ENCODE measurements at places on chromosomes 3 and 15. TPM values are rescaled to one million over a fixed set of nuclear protein-coding genes. Genes with fewer than 3 reads are reported as not detected.

The CDHR4 gene
- polyA plus RNA-seq: not detected

The CSPG4 gene
- 88.2 TPM for polyA plus RNA-seq

The RFT1 gene
- polyA plus RNA-seq: 11.9 TPM

The HTR3E gene
- polyA plus RNA-seq: not detected

The ATP6V1A gene
- 19.6 TPM for polyA plus RNA-seq

The EFHB gene
- polyA plus RNA-seq: 1.1 TPM

The TIPIN gene
- polyA plus RNA-seq: 8.4 TPM

The GOLGA8F gene
- polyA plus RNA-seq: not detected

The TPRG1 gene
- 1.9 TPM for polyA plus RNA-seq

The AADAC gene
- 7.7 TPM for polyA plus RNA-seq

The SH2D7 gene
- polyA plus RNA-seq: 0.10 TPM

The LRRC2 gene
- polyA plus RNA-seq: 2.7 TPM

The SEMA6D gene
- 35.7 TPM for polyA plus RNA-seq

- DNase-seq: peak; percentile 5
These were observed 770.0 kb downstream of the GRM7 start for GRCh38 chr3:7630925-7631324.

- DNase-seq: no peak
These were observed 366.6 kb downstream of the AGBL1 start for GRCh38 chr15:86446253-86446640.

- no peak for DNase-seq
These were observed 112.2 kb downstream of the FEZF2 start for GRCh38 chr3:62261121-62261520.

GRCh38 chr15:33778852-33779251 lies 189.4 kb upstream of the CHRM5 start:
- no peak for DNase-seq

GRCh38 chr3:10950476-10951294 lies 41.9 kb upstream of the SLC6A1 start:
- DNase-seq: peak; percentile 48

DNA sequence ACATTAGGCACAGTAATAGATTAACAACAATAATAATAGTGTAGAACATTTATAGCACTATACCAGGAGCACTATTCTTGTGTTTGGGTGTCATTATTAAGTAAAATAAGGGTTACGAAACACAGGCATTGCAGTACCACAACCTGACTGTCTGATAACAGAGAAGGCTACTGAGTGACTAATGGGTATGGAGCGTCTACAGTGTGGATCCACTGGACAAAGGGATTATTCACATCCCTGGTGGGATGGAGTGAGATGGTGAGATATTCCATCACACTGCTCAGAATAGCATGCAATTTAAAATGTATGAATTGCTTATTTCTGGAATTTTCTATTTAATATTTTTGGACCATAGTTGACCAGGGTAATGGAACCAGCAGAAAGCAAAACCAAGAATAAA lies 18.2 kb downstream of the MINDY4B start:
- DNase-seq: no peak

DNA sequence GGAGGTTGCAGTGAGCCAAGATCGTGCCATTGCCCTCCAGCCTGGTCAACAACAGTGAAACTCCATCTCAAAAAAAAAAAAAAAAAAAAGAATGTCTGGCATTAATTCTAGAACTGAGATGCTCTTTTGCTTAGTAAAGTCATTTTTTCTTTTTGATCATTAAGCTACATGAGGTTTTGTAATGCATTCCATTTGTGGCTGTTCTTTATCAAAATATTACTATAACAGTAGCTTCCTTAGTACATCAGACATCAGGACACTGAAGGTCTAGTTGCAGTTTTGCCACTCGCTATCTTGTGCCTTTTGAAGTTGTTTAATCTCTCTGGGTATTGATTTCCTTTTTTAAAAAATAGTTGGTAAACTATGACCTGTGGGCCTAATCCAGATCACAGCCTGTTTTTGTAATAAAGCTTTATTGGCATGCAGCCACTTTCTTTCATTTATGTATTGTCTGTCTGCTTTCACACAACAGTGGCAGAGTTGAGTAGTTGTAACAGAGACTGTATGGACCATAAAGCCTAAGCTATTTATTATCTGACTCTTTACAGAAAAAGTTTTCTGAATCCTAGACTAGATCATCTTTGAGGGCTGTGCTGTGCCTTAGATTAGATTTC lies 76.6 kb downstream of the SLC25A26 start:
- peak; percentile 50 for DNase-seq

GRCh38 chr3:138331143-138331894 lies 1.7 kb upstream of the NME9 start:
- no peak for DNase-seq

- peak; percentile 57 for DNase-seq
These were observed 242.8 kb upstream of the UBE2E2 start for GRCh38 chr3:22960105-22960984.

- peak; percentile 25 for DNase-seq
These were observed 836 bp upstream of the AKAP13 start for GRCh38 chr15:85379403-85380131.

- DNase-seq: no peak
These were observed 20.7 kb downstream of the TBC1D2B start for GRCh38 chr15:78056714-78057269.

DNA sequence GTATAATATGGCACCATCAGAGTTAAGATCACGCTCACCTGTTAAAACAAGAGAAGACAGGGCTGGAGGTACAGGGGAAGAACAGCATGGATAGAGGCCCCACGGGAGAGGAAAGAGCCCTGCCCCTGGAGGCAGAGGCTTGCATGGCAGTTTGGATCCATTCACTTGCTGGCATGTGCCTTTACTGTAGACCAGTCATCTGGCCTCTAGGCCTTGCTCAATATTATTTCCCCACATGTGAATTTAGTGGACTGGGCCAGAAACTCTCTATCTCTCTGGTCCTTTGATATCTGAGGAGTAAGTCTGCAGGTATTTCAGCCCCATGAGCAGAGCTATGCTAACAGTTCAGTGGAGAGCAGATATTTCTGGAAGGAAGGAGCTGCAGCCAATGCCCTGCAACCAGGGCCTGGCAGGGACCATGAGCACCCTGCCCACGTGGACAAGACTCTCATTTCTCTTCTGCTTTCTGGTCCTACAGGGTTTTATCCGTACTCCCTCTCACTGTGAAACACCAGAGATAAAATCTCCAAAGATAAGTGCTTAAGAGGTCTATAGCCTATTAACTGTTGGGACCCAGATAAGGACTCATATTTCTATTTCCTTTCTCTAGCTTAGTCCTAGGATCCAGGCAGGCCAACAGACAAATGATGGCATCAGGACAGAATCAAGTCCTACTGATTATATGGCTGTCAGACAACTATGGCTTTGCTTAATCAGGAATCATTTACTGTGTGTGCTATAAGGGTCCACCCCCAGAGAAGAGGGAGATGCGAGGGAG lies 65.0 kb downstream of the CLDN11 start:
- DNase-seq: no peak

DNA sequence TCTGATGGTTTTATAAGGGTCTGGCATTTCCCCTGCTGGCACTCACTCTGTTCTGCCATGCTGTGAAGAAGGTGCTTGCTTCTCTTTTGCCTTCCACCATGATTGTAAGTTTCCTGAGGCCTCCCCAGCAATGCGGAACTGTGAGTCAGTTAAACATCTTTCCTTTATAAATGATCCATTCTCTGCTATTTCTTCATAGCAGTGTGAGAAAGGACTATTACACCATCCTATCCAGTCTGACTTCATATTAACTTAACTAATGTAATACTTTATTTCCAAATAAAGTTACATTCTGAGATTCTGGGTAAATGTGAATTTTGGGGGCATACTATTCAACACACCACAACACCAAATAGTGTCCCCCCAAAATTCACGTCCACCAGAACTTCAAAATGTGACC lies 22.2 kb upstream of the MAP3K13 start:
- DNase-seq: no peak

DNA sequence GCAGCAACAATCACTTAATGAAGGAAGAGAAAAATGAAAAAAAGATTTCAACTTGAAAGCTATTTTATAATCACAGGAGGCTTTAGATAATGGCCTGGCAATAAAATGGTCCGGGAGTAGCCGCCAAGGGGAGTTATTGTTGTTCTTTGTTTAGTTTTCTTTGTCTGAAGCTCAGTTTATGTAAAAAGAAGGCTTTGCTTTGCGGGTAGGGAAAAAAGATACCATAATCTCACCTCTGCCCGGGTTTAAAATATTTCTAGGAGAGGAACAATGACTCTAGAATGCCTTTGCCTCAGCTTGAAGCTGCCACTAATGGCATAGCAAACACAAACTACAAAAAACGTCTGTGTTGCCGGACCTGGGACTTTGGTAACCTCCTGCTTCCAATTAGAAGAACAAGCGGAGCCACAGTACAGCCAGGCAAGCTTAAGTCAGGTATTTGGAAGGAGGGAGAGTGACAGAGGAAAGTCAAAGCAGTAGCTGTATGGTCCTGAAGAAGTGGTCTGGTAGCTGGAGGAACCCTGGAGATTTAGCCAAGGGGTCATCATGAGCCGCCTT lies 764.5 kb downstream of the TUSC7 start:
- DNase-seq: no peak

- DNase-seq: peak; percentile 85
These were observed 665 bp downstream of the GLB1 start for GRCh38 chr3:33096093-33096868.

GRCh38 chr3:47425383-47425778 lies 44.6 kb downstream of the PTPN23 start:
- no peak for DNase-seq

DNA sequence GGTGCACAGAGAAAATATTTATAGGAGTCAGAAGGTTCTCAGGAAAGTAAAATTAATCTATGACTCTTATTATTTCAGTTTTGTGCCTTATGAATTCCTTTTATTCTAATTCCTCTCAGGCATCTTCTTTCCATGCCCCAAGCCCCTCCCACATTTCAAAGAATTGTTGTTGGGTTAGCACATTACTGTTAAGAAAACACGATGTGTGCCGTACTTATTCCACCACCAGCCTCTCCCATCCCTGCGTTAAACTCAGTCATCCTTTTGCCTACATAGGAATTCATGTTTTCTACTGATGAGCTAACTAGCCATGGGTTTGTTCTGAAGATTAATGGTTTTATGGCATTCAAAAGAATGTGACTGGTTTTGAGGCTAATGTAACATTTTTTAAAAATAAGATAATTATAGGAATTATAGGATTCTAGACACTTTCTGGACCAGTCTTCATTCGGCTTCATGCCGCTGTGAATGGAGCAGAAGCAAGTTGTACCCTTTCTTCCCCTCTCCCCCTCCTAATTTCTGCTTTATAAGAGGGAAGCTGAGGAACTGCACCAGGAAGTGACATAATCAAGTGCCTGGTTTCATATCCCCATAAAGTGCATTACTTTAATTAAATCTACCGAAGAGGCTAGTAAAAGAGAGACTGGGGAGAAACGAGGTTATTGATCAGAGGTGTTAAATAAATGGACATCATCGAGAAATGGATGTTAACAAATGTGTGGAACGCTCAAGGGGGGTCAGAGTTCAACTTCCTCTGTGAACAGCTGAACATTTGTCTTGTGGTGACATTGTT lies 12.3 kb upstream of the MB21D2 start:
- DNase-seq: peak; percentile 56

GRCh38 chr15:60324706-60325438 lies 72.9 kb downstream of the ANXA2 start:
- no peak for DNase-seq

DNA sequence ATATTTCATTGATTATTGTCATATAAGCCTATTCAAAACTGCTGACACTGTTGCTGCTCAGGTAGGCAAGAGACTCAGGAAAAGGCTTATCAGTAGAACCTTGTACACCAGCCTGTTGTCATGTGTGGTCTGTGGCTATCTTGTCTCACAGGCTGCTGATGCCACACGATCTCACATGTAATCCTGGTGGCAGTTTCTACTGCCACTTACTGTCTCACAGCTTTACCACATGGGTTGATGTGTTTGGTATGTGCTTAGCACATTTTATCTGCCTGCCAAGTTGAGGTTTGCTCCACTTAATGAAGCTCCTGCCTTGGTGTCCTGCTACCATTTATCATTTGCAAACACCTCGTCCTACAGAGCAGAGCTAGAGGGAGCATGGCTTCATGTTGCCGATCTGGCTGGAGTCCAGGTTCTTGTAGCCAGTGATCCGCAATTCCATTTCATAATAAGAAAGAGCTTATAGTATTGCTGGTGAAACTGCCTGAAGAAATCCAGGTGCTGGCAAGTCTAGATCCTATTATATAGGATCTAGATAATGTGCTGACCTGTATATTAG lies 637.9 kb downstream of the NLGN1 start:
- no peak for DNase-seq

GRCh38 chr3:50210510-50211367 lies 5.7 kb downstream of the SLC38A3 start:
- DNase-seq: no peak

- no peak for DNase-seq
These were observed 128.9 kb downstream of the ZIC1 start for GRCh38 chr3:147538034-147538433.

DNA sequence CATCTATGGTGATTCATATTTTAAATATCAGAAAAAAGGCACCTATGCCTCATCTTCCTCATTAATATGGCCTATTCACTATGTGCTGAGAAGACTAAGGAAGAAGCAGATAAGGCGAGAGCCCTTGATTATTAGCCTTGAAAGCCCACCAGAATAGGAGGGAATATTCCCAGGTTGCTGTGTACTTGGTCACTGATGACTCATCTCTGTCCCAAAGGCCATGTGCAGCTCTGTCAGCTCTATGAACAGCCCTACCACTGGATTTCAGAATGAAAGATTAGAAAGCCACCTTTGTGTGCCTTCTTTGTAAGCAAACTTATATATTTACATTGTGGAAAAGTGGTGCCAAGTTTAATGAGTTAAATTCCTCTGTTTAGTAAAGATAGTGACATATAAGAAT lies 211.5 kb downstream of the NFKBIZ start:
- DNase-seq: no peak

- no peak for DNase-seq
These were observed 64.0 kb upstream of the TTBK2 start for GRCh38 chr15:42984493-42985034.

DNA sequence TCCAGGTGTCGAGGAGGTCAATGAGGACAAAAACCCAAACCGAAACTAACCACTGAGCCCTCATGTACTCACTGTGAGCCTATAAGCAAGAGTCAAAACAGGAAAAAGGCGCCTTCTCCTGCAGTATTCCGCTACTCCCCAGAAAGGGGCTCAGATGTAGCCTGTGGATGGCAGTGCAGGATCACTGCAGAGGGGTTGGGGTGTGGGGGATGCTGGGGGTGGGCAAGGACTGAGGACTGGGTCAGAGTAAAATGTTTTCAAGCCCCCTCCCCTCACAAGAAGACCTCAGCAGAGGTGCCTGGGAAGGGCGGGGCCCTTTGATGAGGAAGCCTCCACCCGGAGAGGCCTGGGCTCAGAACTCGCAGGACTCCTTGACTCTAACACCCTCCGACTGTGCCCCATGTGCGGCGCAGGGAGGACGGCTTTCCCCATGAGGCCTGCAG lies 170.1 kb downstream of the OSBPL10 start:
- DNase-seq: no peak

- DNase-seq: no peak
These were observed 253.3 kb downstream of the TBC1D5 start for GRCh38 chr3:17489139-17489538.

DNA sequence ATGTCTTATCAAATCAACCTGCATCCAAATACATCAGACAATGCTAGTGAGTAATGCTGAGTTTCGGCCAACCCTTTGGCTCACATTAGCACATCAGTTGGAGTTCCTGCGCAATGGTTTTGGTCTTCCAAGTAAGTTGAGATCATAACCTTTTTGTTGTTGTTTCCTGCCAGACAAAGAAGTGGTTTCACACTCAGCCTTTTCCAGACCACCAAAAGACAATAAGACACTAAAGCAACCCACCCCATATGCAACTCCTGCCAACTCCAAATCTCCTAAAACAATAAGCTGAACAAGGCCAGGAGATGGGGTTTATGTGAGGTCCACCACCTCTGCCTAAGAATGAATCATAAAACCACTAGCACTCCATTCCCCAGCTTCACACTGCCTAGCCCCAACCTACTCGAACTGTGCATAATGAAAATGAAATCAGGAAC lies 177.0 kb downstream of the ERC2 start:
- peak; percentile 68 for DNase-seq
